HAP-1 (cell line): ENCODE measurements at places on chromosomes 5 and 9.

GRCh38 chr9:109245310-109245897 is 75.5 kb downstream of the EPB41L4B start:
- no peak for DNase-seq

DNA sequence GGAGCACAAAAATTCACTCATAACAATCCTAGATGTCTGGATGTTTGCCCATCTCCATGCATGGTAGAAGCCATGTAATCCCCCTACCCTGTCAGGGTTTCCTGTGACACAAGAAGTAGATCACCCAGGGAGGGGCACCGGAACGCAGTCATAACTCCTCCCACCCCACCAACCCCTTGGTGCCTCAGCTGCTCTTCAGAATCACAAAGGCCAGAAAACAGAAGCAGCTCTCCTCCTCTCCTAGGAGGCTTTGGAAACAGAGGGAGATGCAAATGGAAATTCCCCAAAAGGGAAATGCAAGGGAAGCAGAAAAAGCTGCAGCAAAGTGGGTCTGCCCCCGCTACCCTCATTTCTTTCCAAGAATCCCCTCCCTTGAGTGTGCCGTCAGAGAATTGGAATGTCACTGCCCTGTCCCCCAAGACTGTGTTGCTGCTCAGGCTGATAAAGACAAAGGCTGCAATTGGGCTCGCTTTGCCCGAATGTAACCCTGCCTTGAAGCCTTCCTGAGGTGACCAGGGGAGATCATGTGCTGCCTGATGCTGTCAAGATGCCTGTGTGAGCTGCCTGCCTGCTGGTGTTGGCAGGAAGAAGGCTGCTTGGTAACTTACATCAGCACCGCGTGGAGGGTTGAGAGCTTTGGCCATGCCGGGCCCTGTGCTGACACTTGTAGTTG is 65.5 kb upstream of the ABCA1 start:
- DNase-seq = peak; percentile 20

- no peak for DNase-seq
Observed at GRCh38 chr9:113600023-113600823, 136.7 kb downstream of the RGS3 start.

DNA sequence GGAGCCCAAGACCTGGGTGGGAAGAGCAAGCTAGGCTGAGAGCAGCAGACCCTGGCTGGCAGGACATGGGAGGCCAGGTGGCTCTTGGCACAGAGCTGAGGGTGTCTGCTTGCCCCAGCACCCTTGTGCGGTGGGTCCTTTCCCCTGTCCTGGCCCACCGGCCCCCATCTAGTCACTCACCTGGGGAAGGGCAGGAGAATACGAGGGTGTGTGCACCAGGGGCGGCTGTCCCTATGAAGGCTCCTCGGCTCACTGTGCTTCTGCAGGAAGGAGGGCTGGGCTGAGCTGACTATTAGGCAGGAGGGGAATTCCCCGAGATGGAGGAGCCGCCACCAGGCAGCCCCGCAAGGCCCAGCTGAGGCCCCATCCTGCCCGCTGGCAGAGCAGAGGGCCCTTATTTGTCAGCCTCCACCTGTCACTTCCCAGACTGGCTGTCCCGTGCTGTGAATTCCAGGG is 6.1 kb upstream of the TNIP1 start:
- no peak for DNase-seq

DNA sequence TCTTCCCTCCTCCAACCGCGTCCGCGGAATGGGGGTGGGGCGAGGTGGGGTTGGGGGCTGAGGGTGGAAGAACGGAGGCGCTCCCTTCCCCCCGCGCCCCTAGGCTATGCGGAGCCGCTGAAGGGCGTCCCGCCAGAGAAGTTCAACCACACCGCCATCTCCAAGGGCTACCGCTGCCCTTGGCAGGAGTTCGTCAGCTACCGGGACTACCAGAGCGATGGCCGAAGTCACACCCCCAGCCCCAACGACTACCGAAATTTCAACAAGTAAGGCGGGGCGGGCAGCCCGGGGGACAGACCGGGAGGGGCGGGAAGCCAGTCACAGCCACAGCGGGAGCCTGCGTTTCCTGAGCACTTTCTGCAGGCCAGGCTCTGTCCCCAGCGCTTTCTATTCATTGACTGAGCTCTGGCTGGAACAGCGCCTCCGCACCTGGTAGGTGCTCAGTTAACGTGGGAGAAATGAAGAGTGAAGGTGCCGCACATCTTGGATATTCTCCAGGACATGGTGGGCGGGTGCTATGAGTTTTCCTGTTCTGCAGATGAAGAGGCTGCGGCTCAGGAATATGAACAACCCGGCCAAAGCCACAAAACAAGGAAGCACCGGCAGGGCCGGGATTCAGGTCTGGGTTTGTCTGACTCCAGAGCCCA is 11.3 kb downstream of the MYOZ3 start:
- peak; percentile 81 for DNase-seq

GRCh38 chr9:133285252-133285775 is 10.3 kb upstream of the ABO start:
- DNase-seq = no peak

- no peak for DNase-seq
Observed at GRCh38 chr5:51286046-51286445, 97.2 kb upstream of the ISL1 start.

DNA sequence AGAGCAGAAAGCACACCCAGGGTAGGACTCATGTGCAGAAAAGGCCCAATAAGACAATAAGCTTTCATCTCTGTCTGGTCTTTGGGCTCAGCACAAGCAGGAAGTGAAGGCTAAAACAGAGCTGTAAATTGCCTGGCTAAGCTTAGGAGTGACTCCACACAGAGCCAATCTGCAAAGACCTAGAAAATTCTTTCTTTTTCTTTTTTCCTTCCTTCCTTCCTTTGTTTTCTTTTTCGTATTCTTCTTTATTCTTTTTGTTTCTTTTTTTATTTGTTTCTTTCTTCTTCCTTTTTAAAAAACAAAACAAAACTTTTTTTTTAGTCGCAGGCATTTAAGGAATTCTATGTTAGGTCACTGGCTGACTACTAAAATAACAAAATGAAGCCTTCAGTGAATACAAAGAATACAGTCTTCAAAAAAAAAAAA is 12.2 kb downstream of the SLC35A4 start:
- no peak for DNase-seq

DNA sequence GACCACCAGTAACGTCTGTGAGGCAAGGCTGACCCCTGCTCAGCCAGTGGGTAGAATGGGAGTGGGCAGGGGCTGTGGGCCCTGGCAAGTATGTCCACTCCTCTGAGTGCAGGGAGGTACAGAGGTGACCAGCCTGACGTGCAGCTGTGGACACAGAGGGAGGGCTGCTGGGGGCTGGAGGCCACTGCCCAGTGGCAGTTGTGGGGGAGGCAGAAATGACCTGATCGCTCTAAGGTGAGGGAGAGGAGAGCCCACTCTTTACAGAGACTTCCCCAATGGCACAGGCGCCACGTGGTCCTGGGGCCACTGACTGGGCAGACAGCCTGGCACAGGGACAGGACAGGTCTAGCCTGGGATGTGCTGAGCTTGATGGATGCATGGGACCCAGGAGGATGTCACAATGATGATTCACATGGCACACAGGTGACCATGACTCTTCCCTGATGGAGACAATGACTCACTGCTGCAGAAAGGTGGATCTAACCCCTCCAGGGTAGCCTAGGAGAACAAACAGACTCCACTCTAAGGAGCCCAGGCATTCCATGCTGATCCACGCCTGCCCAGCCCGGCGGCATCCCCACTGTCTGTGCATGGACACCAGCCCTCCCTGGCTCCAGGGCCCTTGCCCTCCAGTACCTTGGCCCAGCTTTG is 7.7 kb downstream of the LPCAT1 start:
- DNase-seq = peak; percentile 5

DNA sequence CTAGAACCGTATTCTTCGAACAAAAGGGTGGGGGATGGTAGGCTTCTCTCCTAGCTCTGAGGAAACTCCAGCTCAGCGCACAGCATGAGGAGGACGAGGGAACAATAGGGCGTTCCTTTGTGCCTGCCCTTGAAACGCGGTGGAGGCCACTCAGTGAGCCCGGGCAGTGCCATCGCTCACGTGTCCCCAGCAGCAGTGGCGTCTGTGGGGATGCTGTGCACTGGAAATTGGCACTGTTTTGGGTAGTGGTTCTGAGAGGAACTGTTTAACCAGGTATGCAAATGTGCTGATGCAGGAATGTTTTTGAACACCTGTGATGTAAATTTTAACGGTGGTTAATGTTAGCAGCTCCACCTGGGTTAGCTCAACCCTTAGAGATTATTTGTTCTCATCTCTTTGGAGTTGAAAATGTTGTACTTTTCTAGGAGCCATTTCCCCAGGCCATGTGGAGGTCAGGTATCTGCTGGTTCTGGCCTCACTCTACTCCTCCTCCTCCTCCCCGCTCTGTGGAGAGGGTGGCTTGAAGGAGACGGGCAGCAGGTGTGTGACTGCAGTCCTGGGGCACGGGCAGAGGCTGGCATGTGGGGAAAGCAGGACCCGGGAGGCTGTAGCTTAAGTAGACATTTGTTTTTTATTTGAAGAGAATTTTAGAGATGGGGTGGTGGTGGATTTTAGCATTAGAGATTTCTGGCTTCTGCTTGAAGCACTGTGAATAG is 48.3 kb downstream of the EHMT1 start:
- peak; percentile 61 for DNase-seq

DNA sequence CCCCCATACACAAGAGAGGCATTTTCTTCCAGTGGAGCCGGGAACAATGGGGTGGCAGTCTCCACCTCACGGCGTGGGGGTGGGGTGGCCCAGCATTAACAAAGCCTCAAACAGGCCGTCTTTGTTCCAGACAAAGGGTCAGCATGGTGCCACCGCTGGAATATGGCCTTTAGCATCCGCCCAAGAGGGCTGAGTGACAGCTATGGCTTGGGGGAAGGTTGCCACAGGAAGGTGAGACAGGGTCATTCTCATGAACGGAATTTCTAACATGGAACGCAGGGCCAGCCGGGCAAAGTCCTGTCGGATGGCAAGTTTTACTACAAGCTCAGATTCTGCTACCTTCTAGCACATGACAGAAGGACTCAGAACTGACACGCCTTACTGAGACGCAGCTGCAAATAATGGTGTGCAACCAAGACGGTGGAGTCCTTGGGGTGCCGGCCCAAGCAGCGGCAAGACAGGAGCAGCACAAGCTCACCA is 64.0 kb downstream of the OTULIN start:
- DNase-seq = peak; percentile 84

GRCh38 chr9:86406366-86406765 is 52.2 kb upstream of the TUT7 start:
- DNase-seq = no peak

DNA sequence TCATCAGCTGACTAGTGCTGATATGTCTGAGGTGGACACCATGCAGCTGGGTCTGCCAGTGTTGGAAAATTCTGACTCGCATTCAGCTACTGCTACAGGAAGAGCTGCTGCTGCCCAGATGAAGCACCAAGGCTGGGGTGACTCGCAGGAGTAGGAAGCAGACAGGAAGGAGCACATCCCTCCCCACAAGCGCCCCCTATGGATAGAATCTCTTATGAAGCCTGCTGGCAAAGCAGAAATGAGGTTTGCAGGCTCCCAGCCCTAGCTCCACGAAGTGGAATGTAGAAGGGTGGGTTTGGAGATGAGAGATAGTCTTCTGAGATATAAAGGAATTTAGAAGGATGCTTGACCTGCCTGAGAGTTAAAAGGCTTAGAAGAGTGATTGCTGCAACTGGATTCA is 443.0 kb downstream of the ACTL7B start:
- DNase-seq = peak; percentile 38

GRCh38 chr5:127311781-127312525 is 21.4 kb downstream of the MEGF10 start:
- no peak for DNase-seq

- DNase-seq = no peak
Observed at GRCh38 chr5:42404366-42404765, 18.9 kb upstream of the GHR start.

DNA sequence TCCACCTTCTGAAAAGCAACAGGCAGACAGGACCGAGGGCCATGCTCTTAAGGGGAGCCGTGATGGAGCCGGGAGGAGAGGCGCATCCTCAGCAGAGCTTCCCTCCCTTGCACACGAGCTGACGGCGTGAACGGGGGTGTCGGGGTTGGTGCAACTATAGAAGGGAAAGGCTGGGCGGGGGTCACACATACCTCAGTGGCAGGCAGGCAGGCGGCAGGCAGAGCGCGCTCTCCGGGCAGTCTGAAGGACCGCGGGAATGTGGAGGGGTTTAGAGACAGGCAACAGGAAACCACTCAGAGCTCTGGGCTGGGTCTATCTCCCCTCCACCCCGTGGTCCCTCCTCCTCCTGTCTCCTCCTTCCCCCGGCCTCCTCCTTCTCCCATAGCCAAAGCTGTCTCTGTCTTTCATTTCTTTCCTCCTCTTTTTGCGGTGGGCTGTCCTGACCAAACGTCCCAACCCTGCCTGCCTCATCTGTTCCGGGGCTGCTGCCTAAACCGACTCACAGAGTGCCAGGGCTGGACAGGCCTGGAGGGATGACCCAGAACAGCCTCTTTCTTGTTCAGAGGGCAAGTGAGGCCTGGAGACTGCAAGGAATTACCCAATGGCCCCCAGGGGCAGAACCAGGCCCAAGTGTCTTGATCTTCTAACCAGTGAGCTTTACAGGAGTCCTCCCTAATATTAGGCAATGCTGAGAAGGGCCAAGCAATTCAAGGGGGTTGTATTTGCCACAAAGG is at the start of gene SPARC:
Gene SPARC, minus strand, starts transcription at position 242 of the 734 bp plus-strand sequence. CDS start 10,727 bp downstream, outside the sequence.
- DNase-seq = peak; percentile 84

DNA sequence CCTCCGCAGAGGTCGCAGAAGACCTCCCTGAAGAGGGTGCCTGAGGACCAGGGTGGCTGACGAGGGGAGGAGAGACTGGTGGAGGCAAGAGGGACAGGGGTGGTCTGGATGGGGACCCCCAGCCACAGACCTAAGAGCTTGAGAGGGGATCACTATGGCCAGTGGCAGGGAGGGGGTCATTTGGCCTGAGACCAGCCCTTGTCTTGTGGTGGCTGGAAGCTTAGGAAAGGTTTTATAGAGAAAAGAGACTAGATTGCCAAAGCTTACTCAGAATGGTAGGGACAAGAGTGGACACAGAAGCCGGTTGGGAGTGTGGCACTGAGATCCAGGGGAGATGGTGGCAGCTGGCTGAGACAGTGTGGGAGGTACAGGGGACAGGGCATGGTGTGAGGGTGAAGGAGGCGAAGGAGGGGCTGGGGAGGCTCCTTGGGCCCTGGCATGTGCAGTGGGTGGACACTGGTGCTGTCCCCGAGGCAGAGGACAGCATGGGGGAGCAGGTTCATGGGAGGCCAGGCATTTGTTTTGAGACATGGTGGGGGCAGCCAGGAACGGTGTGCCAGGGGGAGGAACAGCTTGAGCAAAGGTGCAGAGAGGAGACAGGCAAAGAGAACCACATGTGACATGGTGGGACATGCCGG is 123.0 kb downstream of the C9orf50 start:
- no peak for DNase-seq

DNA sequence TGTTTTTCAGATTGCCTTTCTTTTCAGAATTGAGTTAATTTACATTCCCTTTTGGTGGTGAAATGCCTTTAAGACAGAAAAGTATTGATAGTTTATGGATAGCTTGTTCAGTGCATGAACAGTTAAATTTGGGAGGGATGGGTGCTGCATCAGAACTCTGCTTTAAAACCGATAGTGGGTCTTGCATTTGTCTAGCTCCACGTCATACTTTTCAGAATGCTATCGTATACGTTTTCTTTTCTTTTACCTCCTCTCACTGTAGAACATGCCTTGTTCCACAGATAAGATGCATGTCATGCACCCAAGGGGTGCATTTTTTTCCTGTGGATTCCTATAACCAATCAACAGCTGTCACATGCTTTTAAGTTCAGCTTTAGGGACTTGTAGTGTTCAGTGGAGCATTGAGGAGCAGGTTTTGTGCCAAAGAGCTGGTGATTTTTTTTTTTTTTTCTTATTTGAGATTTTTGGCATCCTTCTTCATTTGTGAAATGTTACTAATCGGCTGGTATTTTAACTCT is 2.3 kb downstream of the SLC44A1 start:
- DNase-seq = no peak

- DNase-seq = no peak
Observed at GRCh38 chr5:132589467-132589866, 32.7 kb downstream of the RAD50 start.
